ENCODE measurements at places on chromosomes 12 and 14. TPM values are rescaled to one million over a fixed set of nuclear protein-coding genes. Genes with fewer than 3 reads are reported as not detected.

FAM90A1 gene
- 0.39 TPM for total RNA-seq

ZFHX2 gene
- 26.2 TPM for total RNA-seq

SRGAP1 gene
- total RNA-seq = 8.1 TPM

HDAC7 gene
- 89.9 TPM for total RNA-seq

KRT85 gene
- not detected for total RNA-seq

PRIMA1 gene
- 4.9 TPM for total RNA-seq

GDF11 gene
- total RNA-seq = 20.7 TPM

MYF5 gene
- total RNA-seq = not detected

C12orf56 gene
- 2.5 TPM for total RNA-seq

OVCH1 gene
- total RNA-seq = 0.25 TPM

INSM2 gene
- total RNA-seq = not detected

EPYC gene
- total RNA-seq = not detected

GALNT9 gene
- total RNA-seq = 0.90 TPM

MUCL1 gene
- total RNA-seq = not detected

DBX2 gene
- total RNA-seq = 0.27 TPM

IAPP gene
- total RNA-seq = not detected
